ENCODE measurements at places on chromosomes 7 and 10.

GRCh38 chr10:78524342-78524741, 490.7 kb downstream of the RPS24 start:
- DNase-seq, result no peak

GRCh38 chr10:57830877-57831560, 436.7 kb downstream of the IPMK start:
- no peak for DNase-seq

DNA sequence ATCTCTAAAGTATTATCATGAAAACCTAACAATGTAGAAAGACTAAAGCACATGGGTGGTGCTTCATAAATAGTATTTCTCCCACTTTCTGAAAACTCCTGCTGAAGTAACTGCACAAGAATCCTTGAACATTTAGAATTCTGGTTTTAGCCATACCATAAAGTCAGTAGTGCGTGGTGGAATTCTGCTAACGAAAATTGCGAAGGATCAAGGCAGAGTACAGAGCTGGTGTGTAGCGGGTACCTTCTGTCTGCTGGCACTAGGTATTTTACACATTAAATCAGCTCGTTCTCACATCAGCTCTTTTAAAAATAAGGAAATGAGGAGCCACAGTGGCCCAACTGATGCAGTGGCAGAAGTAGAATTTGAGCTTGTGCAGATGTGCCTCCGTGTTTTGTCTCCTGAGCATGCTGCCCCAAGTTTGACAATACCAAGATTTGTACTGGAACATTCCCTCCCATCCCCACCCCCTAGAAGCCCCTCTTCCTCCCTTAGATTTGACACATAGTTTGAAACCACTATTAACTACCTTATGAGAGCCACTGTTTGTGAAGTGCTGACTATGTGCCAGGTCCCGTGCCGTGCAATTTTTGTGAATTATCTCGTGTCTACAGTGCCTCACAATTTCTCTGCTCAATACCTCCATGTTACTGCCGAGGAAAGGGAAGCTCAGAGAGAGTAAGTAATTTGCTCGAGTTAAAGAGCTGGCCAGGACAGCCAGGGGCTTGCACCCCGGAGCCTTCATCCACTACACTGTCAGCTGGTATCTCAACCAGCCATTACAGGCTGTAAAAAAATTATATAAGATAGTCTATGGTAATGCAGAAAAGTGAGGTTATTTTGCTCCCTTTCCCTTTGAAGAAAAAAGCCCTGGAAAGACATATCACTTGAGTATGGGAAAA, 66.9 kb downstream of the EGFR start:
- no peak for DNase-seq

DNA sequence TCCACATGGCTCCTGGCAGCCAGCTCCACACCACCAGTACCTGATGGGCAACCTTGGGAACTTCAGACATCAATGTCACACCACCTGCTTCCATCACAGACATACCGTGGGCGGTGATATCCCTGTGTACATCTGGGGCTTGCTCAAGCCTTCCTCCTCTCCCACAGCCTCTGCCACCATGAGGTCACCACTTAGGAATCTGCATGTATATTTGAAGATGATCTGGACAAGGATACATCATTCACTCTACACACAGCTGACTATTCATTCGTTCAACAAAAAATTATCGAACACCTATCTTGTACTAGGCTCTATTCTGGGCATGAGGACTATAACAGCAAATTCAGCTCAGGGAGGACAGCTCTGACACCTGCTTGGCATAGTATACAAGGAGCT, 6.8 kb downstream of the DLG5 start:
- DNase-seq, result no peak

DNA sequence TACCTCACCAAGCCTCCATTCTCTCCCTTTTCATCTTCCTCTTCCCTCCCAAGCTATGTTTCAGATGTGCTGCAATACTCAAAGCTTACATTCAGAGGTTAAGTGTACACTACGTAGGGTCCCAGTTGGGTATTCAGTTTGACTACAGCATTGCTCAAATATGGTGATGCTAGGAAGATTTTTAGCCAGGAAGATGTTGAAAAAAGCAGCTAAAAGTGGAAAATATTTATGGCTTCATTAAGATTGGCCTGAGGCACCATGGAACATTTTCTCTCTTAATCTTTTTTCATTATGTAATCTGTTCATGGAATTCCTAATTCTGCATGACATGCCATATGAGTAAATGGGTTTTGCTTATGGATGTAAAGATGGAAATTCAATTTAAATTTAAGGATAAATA, 72.0 kb upstream of the ABCB5 start:
- no peak for DNase-seq

DNA sequence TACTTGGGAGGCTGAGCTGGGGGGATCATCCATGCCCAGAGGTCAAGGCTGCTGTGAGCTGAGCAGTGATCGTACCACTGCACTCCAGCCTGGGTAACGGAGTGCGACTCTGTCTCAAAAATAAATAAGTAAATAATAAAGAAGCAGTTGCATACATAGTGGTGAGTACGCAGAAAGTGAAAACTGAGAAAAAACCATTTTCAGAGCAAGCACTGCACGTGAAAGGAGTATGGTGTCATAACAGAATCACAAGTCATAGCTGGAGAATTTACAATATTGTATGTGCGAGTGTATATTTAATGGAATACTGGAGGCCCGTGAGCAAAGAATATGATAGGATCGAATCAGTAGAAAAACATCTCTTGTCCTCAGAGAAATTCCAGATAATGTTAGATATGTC, 22.3 kb downstream of the KIAA1217 start:
- DNase-seq, result no peak

DNA sequence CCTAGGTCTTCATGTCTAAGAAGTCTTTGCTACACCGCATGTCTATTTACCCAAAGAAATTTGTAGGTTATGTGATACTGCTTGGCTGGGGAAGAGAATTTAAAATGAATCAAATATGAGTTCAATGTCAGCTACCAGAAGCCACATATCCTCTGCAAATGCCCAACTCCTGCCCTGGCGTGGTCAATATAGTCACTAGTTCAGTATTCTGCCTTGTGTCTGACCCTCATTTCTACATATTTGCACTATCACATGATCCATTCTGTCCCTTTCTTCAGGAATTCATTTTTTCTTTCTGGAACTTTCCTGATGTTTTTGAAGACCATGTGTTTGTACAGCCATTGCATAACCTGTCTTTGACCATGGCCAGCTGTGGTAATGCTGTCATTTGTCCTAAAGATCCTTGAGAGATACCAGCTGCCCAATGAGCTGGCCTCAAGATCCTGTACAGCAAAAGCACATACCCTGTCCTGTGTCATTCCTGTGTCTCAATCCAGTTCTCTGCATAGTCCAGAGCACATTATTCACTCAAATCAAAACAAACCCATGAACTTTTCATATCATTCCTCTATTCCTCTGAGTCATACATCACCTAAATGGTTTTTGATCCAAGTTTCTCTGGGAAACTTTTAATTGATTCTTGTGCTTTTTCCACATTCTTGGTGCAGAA, 524.5 kb downstream of the PARD3 start:
- no peak for DNase-seq

DNA sequence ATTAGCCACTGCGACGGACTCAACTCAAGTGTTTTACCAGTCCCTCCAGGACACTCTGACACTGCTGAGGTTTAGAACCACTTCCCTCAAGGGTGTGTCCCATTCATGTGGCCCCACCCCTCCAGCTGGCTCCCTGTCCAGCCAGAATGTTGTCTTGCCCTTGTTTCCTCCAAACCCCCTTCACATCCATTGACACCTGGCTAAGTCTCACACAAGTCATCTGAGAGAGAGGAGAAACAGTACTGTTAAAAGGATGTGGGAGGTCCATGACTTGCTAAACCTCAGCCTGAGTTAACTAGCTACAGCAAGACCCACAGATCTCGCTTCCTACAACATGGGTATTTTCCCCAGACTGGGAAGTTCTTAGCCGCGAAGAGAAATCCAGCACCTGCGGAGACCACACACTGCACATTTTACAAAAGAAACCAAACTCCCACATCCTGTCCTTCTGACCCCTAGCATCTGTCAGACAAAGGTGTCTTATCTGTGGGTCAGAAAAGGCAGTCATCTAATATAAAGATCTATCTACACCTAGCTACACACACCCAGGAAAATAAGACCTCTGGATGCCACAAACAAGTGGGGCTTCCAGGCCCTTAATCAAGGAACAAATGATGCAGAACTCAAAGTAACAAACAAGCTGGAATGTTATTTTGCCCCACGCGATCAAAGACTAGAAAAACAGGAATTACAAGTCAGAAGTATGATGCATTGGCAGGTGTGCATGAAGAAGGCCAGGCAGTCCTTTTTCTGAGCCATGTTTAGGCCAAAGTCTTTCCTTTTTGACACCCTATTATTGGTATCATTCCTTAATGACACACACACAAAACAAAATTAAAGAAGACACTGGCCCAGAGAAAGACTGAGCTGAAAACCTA, 13.9 kb downstream of the OSBPL3 start:
- no peak for DNase-seq

DNA sequence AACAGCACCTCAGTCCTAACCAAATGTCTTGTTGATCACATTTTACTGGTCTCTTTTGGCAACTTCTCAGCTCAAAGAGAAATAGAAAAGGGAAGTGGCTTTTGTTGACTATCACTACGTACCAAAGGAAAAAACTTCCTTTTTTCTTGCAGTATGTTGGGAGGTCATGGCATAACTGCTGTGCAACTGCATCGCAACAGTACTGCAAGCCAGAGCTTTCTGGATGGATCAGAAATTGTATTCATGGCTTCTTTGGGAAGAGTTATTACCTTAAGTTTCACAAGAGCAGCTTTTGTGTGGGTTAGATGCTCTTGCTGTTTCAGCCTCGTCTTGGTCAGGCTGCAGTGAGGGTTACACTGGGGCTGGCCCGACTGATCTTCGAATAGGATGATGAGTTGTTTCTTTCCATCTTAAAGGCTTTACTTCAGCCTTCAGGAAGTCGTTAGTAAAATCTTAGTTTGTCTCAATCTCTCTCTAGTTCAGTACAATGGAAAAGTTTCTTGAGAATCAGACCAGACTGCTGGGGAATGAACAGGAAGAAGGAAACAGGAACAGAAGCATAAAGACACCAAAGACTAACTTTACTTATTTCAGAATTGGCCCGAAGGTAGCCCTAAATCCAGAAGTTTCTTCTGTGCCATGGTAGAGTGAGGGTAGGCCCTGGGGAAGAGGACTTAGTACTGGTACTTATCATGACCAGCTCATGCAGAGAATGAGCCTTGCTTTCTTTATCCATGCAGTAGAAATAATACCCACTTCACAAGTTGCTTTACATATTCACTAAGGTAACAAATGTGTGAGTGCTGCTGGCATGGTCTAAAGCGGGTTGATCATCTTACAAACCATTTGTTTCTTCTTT, 153.6 kb downstream of the CELF2 start:
- DNase-seq, result no peak

DNA sequence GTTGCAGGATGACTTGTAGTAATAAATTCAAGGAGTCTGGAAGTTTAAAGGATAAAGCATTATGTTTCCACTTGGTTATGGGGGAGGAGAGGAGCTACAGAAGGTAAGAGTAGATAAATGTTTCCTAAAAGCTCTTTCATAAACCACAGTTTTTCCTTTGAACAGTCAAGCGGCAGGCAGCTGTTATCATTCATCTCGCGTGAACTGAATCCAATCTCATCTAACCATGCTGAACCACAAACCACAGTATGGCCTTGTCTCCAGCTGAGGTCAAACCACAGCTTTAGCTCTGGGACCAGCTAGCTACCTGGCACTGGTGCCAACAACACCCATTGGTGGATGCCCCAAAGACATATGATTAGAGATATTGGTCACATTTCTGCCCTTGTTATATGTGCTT, 63.3 kb downstream of the NOC3L start:
- DNase-seq, result no peak

DNA sequence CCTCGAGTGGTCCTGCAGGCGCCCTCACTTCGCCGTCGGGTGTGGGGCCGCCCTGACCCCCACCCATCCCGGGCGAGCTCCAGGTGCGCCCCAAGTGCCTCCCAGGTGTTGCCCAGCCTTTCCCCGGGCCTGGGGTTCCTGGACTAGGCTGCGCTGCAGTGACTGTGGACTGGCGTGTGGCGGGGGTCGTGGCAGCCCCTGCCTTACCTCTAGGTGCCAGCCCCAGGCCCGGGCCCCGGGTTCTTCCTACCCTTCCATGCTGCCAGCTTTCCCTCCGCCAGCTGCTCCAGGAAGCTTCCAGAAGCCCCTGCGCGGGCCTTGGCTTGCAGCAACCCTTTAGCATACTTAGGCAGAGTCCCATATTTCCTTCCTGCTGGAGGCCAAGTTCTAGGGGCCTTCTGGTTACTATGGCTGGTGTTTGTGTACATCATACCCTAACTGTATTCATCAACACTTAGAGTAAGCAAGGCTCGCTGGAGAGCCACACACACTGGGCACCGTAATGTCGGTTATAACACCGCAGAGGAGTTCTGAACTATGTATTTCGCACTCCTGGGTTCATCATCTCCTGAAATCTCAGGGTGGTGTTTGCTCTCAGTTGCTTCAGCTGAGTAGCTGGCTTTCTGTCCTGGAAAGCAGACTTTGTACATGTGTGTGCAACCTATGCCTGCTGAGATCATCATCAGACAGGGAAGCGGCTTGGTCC, 471 bp downstream of the MGMT start:
- no peak for DNase-seq

DNA sequence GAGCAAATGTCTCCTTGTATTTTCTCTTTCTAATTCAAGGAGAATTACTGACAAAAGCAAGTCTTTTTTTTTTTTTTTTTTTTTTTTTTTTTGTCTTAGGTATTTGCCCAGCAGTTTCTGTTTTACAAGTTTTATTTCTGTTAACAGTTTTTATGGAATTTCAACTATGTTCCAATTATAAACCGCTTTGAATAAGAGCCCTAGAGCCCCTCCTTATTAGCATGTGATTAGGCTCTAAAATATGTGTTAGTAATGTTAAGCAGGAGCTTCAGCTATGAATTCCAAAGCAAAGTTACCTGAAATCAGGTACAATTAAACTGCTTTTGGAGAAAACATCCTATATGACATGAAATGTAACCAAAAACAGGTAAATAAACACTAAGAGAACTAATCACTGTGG, 997.0 kb upstream of the POT1 start:
- DNase-seq, result no peak

GRCh38 chr7:25752967-25753791, 398.8 kb upstream of the NFE2L3 start:
- DNase-seq, result no peak

- no peak for DNase-seq
These were observed 94.4 kb downstream of the PODXL start for GRCh38 chr7:131462059-131462458.

DNA sequence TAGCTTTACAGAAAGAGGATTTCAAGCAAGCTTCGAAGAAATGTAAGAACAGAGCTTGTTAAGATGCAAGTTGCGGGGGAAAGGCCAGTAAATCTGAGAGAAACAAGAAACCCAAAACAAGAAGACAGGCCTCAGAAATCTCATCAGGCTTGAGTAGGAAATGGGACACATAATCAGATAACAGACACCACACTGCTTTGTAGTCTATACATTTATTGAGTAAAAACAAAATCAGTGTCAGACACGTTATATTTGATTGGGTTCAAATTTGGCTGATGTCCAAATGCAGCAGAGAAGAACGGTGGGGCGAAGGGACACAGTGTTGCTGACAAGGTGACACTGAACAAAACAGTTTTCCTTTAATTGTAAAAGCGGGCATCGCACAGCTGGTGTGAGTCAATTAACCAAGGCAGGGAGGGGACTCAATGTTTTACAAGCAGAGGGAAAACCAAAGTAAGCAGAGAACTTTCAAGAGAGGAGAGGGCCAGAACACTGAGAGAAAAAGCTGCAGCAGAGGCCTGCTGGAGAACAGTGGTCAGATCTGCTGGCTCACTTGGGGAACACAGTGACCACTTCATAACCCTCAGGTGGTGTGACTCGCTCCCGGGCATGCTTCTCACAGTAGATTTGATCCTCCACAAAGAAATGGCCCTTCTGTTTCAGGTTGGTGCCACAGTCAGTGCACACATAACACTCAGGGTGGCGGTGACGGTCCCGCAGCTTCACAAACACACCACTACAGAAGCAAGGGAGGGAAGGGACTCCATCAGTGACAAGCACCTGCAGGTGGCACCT, 43.5 kb downstream of the ACSM6 start:
- DNase-seq, result no peak

Measured in activated T-cell treated with anti-CD3 and anti-CD28 coated beads for 4 hours (primary cell).